ENCODE measurements at places on chromosomes 1 and 21.
A peak's percentile ranks its signal among the peaks of the same experiment; 100 is the strongest.

GRCh38 chr1:40939320-40940059 lies 40.0 kb upstream of the CTPS1 start:
- peak; percentile 48 for DNase-seq

DNA sequence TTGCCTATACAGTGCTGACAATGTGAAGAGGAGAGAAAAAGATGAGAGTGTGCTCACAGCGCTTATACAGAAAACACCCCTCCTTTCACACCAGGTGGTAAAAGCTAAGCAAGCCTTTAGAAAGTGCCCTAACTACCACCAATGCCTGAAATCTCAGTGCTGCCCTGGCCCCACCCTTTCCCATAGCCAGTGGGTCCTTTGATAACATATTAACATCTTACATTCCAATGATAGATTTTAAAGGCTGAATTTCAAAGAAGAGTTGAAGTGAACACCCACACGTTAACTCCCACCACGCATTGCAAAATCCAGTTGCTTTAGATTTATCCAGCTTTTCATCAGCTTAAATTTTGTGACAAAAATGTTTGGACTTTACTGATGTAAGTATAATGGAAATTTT lies 58.1 kb upstream of the SSX2IP start:
- DNase-seq: no peak

GRCh38 chr1:234875953-234876855 lies 252.4 kb downstream of the TOMM20 start:
- no peak for DNase-seq

DNA sequence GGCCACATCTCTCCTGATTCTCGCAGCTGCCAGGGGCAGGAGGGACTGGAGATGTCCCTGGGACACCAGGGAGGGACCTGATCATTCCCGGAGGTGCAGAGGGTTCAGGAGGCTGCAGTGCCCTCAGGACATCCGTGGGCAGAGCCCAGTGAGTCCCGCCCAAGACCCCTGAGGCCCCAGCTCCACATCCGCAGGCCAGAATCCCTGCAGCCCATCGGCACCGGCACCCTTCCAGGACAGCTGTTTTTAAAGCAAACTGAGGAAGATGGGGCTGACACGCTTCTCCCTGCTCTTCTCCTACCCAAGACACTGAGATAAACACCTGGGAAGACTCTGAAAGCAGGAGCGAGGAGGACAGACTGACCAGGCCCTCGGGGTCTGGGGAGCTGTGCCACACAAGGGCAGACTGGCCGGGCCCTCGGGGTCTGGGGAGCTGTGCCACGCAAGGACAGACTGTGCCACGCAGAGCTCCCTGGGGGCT lies 25.5 kb downstream of the SLC19A1 start:
- DNase-seq: peak; percentile 19

DNA sequence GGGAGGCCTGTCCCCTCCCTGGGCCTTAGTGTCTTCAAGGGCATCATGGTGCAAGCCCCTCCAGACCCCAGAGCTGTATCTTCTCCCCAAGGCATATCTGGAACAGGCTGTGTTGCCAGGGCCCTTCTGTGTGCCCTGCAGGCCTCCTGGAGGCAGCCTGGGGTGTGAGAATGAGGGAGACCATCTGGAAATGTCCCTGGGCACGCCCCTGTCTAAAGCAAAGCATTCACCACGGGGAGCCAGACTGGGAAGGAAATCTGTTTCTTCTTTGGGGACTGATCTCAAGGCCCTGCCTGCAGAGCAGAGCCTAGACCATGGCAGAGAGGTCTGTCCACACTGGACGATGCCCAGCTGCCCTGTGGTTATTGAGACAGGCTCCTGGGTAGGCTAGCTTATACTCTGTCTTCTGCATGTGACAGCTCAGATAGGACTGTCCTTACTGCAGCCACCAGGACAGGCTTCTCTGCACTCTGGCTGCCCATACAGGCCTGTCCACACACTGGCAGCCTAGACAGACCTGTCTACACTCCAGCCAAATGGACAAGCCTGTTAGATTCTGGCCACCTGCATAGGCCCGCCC lies 24.6 kb downstream of the PODN start:
- no peak for DNase-seq

All from psoas muscle (tissue), 8 donors.